ENCODE measurements at places on chromosomes 13 and 19.

DNA sequence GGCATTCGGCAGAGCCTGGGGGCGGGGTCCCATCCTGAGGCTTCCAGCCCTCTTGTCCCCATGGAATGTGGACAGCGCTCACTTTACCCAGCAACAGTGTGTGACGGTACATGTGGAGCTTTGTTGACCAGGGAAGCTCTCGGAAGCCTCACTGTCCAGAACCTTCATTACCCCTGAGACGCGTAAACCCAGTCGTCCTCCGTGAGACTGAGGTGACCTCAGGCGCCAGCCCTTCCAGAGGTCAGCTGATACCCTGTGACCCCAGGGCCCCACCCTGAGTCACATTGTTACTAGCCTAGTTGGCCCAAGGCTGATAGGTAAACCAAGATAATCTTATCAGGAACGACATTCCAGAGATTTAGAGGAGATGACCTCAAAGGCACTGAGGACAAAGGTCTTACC lies 10.2 kb upstream of the TMEM160 start:
- DNase-seq: no peak

GRCh38 chr13:112103961-112104880 lies 37.3 kb downstream of the SOX1 start:
- DNase-seq: no peak

GRCh38 chr19:10505583-10506229 lies 2.5 kb upstream of the KEAP1 start:
- DNase-seq: no peak

GRCh38 chr19:17784201-17785008 lies 10.5 kb upstream of the B3GNT3 start:
- no peak for DNase-seq

DNA sequence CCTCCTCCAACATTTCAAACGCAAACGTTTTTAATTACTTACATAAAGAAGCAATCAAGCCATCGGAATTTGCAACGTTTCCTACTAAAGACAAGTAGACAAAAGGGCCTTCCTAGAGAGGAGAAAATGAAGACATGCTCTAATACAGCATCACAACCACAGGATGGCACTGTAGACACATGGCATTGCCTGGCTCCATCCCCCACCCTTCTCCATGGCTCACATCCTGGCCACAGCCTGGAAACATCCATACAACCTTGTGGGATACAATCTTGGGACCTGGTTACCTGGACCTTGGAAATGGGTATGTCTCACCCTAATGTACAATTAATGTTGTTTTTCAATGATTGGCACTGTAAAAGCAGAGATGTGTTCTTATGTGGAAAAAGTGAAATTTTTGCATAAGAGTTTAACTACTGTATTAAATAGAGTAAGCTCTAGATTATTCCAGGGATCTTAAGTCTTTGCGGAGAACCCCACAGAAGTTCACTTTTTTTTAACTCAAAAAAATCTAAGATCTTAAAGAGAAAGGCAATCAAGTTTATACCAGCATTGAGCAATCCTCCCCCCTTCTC lies 21.5 kb downstream of the EBPL start:
- no peak for DNase-seq

- no peak for DNase-seq
Measured at GRCh38 chr19:4776436-4777211, 14.9 kb upstream of the FEM1A start.

GRCh38 chr19:14085309-14085995 lies at the start of gene C19orf67:
TSS of gene C19orf67 (minus strand) at chr19:14085783. CDS start at chr19:14085627, 156 bp downstream.
- no peak for DNase-seq

- no peak for DNase-seq
Measured at GRCh38 chr19:50563597-50563996, 4.6 kb downstream of the LRRC4B start.

DNA sequence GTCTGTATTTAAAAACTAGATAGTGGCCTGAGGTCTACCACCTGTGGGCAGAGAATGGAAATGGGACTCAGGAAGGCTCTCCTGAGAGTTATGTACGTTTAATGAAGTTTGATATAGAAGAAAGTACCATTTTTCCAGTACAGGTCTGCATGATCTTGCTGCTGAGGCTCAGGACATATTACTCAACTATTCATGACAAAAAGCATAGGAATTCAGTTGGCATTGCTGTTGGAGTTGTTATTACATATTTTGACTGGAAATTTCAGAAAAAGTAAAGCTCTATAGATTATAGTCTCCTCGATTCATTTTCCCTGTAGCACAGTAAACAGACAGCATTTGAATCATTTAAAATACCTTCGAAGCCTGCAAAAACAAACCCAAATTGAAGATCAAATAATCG lies 469.8 kb downstream of the DCT start:
- DNase-seq: no peak

DNA sequence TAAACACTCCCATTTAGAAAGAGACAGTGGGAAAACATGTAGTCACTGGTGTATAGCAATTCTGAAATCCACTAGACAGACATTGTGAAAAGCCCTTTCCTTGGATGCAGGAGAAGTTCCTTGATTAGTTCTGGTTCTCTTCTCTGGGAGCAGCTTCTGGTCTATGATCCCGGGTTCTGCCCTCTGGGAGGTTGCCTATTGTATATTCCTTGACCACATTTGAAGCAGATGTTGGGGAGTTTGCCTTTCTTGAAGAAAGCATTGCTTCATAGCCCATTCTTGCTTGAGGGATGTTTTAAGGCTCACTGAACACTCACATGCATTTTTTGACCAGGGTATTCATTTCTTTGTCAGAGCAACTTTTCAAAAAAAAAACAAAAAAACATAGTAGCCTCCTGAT lies 211.9 kb downstream of the NDFIP2 start:
- DNase-seq: no peak

DNA sequence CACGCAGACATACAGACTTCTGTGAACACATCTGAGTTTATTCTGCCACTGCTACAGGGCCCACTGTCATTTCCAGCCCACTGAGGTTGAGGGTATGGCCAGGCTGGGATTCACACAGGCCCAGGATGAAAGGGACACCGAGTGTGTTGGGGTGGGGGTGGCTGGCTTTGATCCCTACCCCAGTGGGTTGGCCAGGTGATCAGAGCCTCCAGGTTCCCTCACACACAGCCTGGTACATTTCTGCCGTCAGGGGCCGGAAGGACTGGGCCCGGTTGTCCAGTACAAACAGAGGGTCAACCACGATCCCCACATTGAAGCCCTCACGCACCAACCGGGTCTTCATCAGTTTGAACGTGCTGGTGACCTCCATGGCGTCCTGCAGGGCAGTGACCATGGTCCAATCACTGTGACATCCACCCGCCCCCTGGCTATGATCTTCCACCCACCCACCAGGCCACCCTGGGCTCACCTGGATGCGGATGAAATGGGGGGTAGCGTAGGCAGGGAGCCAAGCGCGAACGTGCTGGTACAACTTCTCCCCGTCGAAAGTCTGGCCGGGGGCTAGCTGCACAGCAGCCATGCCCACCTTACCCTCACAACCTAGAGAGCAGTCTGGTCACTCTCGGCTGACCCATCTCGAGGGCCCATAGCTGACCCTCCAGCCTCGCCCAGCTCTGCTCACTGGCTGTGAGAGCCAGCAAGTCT lies 13.3 kb downstream of the SLC27A5 start:
- DNase-seq: no peak

- DNase-seq: no peak
Measured at GRCh38 chr19:3821857-3822364, 35.7 kb upstream of the MATK start.

GRCh38 chr13:29849731-29850212 lies 645 bp downstream of the UBL3 start:
- no peak for DNase-seq

- no peak for DNase-seq
Measured at GRCh38 chr13:19023115-19023514, 158.5 kb downstream of the TUBA3C start.

DNA sequence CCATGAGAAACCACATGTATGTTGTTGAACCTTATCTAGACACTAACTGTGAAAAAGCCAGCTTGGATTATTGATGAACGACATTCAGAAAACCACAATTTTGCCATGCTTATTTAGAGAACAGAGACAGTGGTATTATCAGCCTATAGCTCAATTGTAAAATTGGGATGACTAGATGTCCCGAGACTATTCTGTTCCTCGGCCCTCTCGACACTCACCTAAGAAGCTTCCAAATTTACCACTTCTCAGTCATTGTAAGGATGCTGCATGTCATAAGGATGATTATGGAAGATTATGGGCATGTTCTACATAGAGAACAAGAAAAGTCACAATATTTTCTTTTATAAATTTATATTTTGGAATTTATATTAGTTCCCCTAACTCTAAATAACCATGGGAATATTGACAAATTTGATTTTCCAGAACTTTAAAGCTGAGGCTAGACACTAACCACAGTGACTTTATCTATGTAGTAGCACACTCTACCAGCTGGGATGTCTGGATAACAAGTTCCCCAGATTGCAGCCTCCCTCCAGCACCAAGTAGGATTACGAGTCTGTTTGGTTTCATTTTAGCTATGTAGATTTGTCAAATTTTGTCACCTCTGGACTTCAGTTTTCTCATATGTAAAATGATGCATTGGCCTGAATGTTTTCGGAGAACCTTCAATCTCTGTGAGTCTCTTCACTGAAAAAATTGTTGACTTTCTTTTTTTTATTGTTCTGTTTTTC lies 513.6 kb downstream of the IRS2 start:
- no peak for DNase-seq

- no peak for DNase-seq
Measured at GRCh38 chr13:108944760-108945159, 315.3 kb downstream of the MYO16 start.

- DNase-seq: no peak
Measured at GRCh38 chr19:38262585-38263268, 1.6 kb upstream of the SPINT2 start.

DNA sequence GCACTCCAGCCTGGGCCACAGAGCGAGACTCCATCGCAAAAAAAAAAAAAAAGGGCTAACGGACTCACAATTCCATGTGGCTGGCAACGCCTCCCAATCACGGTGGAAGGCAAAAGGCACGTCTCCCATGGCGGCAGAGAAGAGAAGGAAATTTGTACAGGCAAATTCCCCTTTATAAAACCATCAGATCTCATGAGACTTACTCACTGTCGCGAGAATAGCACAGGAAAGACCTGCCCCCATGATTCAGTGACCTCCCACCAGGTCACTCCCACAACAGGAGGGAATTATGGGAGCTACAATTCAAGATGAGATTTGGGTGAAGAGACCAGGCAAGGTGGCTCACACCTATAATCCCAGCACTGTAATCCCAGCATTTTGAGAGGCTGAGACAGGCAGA lies 18.7 kb upstream of the NMRK2 start:
- DNase-seq: no peak

DNA sequence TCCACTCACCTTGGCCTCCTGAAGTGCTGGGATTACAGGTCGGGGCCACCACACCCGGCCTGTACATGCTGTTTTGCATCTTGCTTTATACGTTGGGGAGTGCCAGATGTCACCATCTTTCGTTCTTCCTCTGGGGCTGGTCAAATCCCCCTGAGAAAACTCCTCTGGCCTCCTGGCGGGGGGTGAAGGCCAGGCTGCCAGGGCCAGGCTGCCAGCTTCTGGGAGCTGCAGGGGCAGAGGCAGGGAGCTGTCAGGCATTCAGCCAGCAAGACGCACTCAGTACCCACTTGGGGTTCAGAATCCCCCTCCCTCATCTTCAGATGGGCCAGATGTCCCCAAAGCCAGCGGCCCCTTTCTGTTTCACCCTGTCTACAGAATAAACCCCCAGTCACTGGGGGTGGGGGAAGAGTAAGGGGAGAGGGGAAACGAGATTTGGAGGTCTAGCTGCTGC lies 16.1 kb downstream of the ZSWIM9 start:
- no peak for DNase-seq

GRCh38 chr19:50649433-50650391 lies at the start of gene C19orf81:
TSS of gene C19orf81 (plus strand) at chr19:50649445. CDS start at chr19:50649445, 0 bp downstream.
- DNase-seq: no peak

GRCh38 chr13:26488236-26489003 lies 69.1 kb upstream of the WASF3 start:
- no peak for DNase-seq

DNA sequence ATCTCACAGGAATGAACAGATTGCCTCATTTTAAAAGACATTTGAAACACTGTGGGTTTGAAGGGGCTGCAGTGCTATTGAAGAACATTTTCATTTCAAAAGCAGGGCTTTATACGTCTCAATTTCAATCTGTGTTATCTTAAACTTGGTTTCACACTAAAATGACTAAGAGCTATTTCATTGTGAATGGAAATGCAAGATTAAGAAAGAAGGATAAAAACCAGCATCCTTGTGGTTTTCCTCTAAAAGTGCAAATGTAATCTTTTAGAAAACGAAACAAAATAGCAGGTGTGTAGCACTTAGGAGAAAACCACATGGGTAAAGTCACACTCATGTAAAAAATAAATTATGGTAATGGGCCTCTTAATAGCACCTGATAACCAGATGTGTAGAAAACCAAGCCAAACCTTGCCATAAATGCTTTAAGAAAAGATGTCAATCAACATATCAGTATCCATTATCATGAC lies 397.7 kb downstream of the GPC6 start:
- no peak for DNase-seq

DNA sequence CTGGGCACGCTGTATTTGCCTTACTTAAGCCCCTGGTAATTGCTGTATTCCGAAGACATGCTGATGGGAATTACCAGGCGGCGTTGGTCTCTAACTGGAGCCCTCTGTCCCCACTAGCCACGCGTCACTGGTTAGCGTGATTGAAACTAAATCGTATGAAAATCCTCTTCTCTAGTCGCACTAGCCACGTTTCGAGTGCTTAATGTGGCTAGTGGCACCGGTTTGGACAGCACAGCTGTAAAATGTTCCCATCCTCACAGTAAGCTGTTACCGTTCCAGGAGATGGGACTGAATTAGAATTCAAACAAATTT lies 676 bp downstream of the BRCA2 start:
- DNase-seq: no peak

GRCh38 chr13:59437544-59438301 lies 726.0 kb downstream of the DIAPH3 start:
- DNase-seq: no peak

DNA sequence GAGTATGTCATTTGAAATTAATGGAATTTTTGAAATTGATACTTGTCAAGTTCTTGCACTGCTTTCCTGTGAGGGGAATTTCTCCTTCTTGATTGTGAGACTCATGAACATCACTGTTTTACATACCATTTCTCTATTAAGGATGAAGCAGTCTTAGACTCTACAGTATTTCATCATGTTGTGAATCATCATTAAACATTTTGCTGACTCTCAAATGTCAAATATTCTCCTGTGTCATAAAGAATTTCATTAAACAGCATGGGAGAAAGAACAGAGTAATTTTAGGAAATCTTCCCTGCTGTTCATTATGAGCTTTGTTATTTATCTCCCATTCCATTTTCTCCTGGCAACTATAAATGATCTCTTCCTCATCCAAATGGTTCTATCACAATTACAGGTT lies 729.0 kb downstream of the PCDH9 start:
- DNase-seq: no peak

- DNase-seq: no peak
Measured at GRCh38 chr13:88235441-88235840, 564.3 kb downstream of the SLITRK5 start.
